T-helper 17 cell (primary cell): ENCODE measurements at places on chromosomes 4 and X.

DNA sequence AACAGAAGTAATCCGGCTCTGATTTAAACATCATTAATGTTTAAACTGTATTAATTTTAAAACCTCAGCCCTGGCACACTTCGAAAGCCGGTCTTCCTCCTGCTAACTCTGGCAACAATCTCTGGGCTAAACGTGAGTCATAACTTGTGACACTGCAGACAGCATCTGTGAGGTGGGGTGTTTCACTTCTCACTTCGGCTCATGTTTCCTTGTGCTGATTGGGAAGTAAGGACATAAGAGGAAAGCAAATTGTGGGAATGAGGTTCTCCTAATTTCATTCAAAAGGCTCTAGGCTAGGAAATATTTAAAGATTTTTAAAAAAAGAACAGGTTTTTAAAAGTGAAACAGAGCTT is 139.9 kb upstream of the USP9X start:
- DNase-seq = no peak

- no peak for DNase-seq
Measured at GRCh38 chr4:59925290-59925689, 1274.8 kb upstream of the ADGRL3 start.

- no peak for DNase-seq
Measured at GRCh38 chr4:112199041-112199440, 32.5 kb upstream of the AP1AR start.

GRCh38 chr4:105191621-105192210 is 45.0 kb downstream of the TET2 start:
- no peak for DNase-seq

- no peak for DNase-seq
Measured at GRCh38 chrX:31201503-31201902, 129.7 kb upstream of the FTHL17 start.

DNA sequence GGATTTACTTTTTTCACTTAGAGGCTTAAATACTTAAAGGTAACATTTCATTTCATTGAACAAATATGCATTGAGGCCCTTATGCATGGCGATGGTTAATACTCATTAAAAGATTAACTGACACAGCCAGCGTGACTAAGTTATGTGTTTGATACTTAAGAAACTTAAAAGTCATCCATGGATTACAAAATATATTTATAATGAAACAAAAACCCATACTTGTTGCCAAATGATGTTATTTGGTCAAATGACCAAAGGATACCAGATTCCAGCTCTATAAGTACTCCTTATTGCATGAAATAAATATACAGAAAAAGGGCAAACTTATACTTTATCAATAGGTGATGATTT is 26.7 kb downstream of the ZNF330 start:
- DNase-seq = no peak

DNA sequence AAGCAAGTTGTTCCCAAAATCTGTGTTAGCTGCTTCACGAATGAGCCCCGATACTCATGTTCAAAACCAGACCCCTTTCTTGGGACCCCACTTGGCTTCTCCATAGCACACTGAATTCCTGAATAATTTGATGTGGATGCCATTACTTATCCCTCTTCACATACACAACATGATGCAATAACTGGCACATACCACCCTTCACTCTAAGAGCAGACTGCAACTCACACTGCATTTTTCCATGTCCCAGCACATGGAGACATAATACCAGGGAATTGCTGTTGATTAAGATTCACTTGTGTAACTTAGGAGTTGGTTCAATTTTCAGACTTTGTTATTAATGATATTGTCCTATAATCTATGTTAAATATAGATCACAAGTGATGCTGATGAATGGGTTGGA is 213.4 kb downstream of the MAML3 start:
- no peak for DNase-seq

DNA sequence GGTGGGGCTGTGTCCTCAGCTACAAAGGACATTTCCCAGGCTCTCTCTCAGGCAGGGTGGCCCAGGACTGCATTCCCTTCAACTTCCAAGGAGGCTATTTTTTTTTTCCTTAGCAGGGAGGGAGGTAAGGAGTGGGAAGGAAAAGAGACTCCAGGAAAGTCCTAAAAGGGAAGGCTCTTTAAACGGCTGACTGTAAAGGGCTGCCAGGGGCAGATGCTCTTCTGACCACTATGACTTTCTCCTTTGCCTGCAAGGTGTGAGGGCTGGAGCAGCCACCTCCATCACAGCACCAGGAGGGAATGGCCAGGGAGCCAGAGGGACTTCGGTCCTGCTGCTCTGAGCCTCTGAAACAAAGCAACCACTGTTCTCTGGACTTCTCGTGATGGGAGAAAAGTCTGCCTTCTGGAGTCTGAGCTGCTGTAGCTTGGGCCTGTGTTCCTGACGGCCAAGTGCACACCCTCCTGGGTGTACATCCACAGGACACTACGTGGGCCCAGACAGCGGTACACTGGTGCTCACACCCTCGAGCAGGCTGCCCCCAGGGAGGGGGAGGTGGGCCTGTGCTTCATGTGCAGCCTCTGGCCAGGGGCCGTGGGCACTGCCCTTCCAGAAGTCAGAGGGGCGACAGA is 17.9 kb downstream of the NAT8L start:
- no peak for DNase-seq

DNA sequence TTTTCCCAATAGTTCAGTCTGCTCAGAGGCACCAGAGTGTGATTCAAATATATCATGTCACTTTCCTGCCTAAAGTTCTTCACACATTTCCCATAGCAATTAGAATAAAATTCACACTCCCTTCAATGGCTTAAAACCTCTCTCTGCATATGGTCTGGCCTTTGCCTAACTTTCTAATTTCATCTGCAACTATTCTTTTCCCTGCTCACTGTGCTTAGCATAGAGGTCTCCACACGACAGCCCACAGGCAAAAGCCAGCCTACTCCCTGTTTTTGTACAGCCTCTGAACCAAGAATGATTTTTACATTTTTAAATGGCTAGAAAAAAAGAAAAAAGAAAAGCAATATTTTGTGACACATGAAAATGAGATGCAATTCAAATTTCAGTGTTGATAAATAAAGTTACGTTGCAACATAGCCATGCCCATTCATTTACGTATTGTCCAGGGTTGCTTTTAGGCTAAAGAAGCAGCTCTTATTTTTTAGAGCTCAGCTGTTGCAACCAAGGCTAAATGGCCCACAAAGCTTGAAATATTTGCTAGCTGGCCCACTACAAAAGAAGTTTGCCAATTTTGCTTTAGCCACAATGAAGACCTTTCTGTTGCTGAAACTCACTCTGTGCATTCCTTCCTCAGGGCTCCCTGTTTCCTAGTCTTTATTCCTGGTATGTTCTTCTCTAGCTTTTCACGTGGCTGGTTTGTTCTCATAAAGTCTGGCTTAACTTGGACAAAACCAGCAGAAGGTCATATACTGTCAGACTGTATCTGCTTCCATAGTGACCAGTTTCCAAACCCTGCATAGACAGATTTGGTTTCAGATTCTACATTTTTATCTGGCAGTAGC is 26.6 kb upstream of the IRF2 start:
- DNase-seq = no peak

DNA sequence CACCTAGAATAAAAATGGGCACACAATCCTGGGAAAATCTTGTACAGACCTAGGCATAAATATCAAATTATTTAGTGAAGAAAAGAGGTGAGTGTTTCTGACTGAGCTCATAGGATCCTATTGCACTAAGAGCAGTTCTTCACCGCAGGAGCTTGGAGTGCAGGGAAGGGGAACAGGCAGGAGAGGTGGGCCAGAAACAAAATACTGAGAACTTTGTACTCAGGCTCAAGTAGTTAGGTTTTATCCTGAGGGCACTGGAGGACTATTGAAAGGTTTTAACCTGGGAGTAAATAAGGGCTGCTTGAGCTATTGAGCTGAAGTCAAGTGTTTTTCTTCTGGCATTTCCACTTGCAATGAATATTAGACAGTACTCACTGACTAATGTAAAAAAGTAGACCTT is 12.2 kb downstream of the EPHA5 start:
- DNase-seq = no peak

- DNase-seq = no peak
Measured at GRCh38 chr4:141375855-141376254, 155.2 kb downstream of the ZNF330 start.

- no peak for DNase-seq
Measured at GRCh38 chrX:7876957-7877356, 34.0 kb downstream of the VCX start.

- DNase-seq = no peak
Measured at GRCh38 chr4:70191647-70192046, 3.9 kb upstream of the ODAM start.

DNA sequence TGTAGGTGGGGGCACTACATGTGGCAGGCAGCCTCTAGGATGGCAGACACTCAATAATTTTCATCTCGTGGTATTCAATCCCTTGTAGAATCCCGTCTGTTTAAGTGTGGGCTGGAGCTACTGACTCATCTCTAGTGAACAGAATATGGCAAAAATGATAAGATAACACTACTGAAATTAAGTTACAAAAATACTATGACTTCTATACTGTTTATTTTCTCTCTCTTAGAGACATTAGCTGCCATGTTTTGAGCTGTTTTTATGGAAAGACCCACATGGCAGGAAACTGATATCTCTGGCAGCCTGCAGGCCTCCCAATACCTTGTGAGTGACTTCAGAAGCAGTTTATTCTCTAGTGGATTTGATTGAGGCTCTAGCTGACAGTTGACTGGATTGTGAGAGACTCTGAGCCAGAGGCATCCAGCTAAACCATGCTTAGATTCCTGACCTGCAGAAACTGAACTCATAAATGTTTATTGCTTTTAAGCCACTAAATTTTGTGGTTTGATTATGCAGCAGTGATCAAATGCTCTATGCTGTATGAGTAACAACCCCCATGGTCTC is 298.8 kb upstream of the CTSO start:
- no peak for DNase-seq

- DNase-seq = no peak
Measured at GRCh38 chr4:122895336-122895995, 26.9 kb downstream of the NUDT6 start.

GRCh38 chrX:45554736-45555135 is 354.1 kb upstream of the DIPK2B start:
- DNase-seq = no peak

DNA sequence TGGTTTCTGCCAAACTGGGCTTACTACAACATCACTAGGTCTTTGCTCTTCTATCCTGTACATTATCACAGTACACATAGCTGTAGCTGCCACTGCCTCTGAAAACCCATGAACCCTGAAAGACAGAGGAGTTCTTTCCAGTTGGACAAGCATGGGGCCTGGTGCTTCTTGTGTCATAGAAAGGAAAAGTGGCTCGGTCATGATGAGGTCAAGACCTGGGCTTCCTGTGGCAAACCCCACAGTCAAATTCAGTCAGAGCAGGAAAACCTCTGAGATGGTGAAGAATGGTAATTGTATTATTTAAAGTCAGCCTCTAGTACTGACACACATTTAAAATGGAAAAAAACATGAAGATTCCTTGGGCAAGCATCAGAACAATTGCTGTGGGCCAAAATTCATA is 133.3 kb upstream of the PRPS2 start:
- no peak for DNase-seq

GRCh38 chrX:103210056-103210455 is 4.9 kb upstream of the BEX4 start:
- DNase-seq = no peak

DNA sequence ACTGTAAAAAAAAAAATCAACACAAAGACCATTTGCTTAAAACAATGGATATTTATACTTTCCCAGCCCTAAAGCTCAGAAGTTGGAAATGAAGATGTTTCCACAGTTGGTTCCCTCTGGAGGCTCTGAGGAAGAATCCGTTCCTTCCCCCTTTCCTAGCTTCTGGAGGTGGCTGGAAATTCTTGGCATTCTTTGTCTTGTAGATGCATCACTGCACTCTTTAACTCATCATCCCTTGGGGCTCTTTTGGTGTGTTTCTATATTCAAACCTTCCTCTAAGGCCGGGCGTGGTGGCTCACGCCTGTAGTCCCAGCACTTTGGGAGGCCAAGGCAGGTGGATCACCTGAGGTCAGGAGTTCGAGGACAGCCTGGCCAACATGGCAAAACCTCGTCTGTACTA is 78.7 kb downstream of the VCX3A start:
- no peak for DNase-seq

DNA sequence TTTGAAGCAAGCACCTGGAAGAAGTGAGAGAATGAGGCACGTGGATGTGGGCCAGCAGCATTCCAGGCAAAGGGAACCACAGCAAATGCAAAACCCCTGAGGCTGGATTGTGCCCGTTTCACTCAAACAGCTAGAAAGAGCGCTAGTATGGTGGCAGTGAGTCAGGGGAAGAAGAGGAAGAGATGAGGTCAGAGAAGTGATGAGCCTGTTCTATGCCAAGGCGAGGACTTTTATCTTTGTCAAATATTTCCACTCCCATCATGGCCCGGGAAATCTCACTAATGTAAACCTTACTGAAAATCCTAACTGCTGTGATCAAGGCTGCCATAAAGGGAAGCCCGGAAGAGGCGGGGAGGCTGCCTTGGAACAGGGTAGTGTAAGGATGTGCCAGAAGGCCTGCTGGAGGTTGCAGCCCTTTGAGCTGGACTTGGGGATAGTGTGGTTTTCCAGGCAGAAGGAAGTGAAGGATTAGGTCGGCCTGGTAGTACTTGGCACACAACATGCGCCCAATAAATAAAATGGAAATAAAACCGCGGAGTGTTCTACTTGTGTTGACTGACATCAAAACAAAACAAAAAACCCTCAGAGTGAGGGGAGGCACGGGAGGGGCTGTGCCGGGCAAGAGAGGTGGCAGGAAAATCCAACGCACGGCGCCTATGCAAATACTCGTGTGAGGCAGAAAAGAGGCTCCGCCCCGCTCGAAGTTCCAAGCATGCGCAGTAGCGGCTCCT is 1.2 kb upstream of the CDK16 start:
- DNase-seq = no peak

GRCh38 chr4:79178760-79179159 is 147.1 kb downstream of the NAA11 start:
- no peak for DNase-seq

- DNase-seq = no peak
Measured at GRCh38 chr4:169124661-169125060, 114.6 kb upstream of the CBR4 start.

- no peak for DNase-seq
Measured at GRCh38 chr4:159250751-159251325, 148.0 kb downstream of the RAPGEF2 start.

- DNase-seq = no peak
Measured at GRCh38 chrX:53265771-53266574, 15.4 kb downstream of the IQSEC2 start.
